IMR-90 (cell line): ENCODE measurements at places on chromosomes 7 and 10. TPM values are rescaled to one million over a fixed set of nuclear protein-coding genes. Genes with fewer than 3 reads are reported as not detected.

SLC26A3 gene
- total RNA-seq = not detected in 2 replicates

ZNF727 gene
- total RNA-seq = not detected in 2 replicates

- DNase-seq = no peak
Measured at GRCh38 chr7:37174460-37174859, 274.2 kb downstream of the ELMO1 start.

DNA sequence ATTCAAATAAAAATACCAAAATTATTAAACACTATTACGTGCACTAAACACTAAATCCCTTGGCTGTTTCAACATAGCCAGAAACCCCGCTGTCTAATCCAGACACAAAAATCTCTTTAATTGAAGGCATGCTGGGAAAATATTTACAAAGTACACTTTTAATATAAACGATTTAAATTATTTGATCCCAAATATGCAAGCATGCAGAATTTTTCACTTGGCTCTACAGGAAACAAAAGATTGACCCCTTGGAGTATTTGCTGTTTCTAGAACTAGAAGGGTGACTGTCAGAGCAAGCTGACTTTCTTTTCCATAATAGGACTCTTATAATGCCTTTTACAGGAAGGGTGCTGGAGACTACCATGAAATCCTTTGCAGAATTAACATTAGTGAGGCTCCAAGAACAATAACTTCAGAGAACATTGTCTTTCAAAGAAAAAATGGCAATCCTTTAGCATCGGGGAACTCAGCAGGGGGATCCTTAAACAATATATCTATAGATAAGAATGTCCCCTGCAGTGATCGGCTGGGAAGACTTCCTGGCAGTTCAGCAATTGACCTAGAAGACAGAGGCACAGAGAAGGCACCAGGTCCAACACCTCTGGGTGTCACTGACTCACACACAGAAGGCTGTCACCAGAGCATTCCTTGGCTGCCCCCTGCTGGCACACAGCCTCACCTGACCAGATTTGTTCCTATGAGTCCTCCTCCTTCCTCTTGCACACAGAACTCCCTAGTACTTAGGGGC, 55.8 kb upstream of the MRLN start:
- DNase-seq = peak; percentile 37

PLA2G12B gene
- total RNA-seq = not detected in 2 replicates
